Lung (tissue), 17 donors: ENCODE measurements at places on chromosomes 6 and 20.
A peak's percentile ranks its signal among the peaks of the same experiment; 100 is the strongest.

- no peak for DNase-seq
Observed at GRCh38 chr6:104017410-104018381, 842.0 kb downstream of the HACE1 start.

DNA sequence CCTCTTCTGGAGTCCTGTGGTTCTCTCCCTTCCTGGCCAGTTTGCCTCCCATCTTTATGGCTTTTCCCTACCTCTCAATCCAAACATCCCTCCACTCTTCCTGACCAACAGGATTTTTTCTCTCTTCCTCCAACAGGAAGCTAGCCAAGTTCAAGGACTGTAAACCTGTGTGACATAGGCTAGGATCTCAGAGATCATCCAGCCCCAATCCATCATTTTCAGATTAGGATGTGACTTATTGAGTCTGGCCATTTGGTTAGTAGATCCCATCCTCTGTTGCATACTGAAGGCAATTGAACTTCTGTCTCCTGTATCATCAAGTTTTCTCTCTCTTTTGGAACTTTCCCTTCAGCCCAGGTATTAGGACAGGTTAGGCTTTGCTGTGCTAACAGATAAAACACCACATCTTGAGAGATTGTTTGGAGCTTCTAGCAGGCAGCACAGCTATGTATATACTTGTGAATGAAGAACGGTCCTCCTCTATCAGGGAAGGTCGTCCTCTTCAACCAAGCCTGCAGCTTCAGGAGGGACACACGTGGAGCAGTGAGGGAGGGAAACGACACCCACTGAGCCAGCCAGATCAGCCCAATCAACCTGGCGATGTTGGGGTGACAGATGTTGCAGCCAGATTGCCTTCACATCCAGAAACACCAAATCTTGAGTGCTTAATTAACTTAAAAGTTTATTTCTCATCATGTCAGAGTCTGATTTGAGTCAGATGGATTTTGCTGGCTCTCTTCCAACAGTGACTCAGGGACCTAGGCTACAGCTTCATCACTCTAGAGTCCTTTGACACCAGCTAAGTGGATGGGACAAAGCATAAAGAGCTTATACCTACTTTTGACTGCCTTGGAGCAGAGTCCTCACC is 106.8 kb downstream of the GJA10 start:
- DNase-seq = no peak

- no peak for DNase-seq
Observed at GRCh38 chr6:5337573-5337972, 76.3 kb downstream of the FARS2 start.

GRCh38 chr6:159691963-159692287 is 1.1 kb downstream of the SOD2 start:
- peak; percentile 18 for DNase-seq

DNA sequence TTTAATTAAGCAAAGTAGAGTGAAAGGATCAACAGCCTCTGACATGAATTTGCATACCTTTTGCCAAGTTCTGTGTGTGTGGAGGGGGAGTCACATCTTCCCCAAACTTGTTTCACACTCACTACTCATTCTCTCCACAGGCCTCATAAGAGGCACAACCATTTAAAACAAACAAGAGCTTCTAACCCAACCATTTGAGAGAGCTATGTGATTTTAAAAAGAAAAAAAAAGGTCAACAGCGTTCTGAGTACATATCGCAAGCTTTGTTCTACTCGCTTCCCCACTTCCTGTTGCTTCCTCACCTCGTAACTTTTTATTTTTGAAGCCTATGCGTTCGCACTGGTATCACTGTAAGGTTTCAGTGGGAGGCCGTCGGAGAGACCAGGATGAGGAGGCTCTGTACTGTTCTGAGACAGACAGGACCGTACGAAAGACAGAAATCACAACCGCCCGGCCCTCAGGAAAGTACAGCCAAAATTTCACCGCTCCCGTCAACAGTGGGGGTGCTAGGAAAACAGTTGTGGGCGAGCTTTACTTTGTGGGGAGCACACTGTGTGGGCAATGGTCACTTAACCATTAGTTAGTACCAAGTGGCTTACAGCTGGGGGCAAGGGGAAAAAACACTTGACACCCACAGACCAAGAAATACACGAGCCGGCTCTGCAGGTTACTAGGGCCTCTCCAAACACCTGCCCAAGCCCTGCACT is 61.3 kb downstream of the TRERF1 start:
- no peak for DNase-seq

DNA sequence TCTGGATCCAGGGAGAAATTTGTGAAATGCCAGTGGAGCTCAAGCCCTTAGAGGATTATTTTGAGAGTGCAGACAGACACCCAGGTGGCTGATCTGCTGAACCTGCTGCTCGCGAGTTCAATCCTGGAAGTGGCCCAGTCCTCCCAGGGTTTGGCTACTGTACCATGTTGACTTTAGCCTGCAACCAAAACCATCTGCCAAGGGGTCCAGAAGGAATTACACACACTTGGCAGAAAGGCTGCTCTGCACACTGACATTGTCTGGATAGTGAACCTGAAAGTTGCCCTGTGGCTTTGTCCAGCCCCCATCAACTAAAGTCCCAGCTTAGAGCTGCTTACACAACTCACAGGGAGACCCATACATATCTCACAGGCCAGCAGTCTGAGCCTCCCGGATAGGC is 21.6 kb upstream of the PI3 start:
- DNase-seq = no peak

GRCh38 chr20:40146071-40146470 is 543.0 kb downstream of the MAFB start:
- no peak for DNase-seq

- peak; percentile 38 for DNase-seq
Observed at GRCh38 chr20:47304287-47304686, 52.2 kb downstream of the ZMYND8 start.

DNA sequence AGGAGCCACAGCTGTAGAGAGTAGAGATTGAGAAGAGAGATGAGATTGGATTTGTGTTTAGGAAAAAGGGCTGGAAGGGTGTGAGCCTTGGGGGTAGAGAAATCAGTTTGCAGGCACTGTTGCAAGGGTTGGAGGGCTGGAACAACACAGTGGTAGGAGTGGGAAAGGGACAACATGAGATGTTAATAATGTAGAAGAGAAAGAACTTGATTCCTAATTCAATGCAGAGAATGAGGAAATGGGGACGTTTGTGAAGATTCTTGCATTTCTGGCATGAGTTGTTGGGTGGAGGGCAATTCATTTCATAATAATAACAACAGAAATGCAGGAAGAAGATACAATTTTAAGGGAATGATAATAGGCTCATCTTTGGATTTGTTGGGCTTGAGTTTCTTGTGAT is 141.4 kb upstream of the TBX18 start:
- DNase-seq = no peak

DNA sequence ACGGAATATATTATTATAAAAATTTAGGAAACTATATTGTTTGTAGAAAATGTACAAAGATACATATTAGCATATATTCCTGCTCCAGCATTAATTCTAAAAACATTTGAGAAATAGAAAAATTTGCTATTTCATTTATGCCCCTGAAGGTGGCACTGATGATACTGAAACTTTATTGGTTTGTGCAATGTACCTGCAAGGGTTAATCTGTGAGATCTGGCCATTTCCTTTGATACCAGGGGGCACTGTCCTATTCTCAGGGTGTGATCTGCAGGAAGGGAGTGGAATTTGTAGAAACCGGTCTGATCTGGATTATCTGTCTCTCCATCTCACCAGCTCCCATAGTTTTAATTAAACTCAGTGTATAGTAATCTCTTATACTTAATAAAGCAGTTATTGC is 625.1 kb upstream of the IMPG1 start:
- DNase-seq = no peak

GRCh38 chr20:50029697-50030461 is 47.1 kb downstream of the SNAI1 start:
- no peak for DNase-seq

- no peak for DNase-seq
Observed at GRCh38 chr6:149845549-149845948, 18.6 kb downstream of the LRP11 start.

DNA sequence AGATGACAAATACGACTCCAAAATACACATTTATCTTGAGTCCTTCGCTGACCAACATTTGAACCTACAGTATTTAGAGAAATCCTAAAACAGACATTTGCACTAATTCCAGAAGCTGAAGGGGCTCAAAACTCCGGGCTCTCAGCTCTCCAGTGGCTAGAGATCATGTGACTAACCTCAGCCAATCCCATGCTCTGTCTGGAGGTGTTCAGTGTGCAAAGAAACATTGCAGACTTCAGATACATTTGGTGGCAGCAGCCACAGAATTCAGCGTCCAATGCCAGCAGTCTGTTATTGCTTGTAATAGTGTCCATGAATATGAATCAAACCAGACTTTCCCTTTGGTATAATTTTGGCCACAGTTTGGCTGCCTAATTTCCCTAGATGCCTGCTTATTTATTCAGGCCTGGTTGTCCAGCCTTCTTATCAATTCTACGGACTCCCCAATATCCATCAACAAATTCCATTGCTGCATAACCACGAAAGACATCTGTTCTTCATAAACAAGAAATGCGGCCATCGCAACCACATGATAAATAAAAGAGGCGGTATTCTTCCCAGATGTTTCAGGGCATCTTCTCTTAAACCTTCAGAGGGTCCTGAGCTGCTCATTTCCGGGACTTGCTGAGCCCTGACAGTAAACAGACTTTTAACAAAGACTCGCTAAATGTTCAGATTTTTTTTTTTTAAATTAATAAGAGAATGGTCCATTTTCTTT is 14.5 kb upstream of the CYP24A1 start:
- peak; percentile 30 for DNase-seq

GRCh38 chr6:55019591-55019990 is 154.7 kb upstream of the HCRTR2 start:
- DNase-seq = no peak

DNA sequence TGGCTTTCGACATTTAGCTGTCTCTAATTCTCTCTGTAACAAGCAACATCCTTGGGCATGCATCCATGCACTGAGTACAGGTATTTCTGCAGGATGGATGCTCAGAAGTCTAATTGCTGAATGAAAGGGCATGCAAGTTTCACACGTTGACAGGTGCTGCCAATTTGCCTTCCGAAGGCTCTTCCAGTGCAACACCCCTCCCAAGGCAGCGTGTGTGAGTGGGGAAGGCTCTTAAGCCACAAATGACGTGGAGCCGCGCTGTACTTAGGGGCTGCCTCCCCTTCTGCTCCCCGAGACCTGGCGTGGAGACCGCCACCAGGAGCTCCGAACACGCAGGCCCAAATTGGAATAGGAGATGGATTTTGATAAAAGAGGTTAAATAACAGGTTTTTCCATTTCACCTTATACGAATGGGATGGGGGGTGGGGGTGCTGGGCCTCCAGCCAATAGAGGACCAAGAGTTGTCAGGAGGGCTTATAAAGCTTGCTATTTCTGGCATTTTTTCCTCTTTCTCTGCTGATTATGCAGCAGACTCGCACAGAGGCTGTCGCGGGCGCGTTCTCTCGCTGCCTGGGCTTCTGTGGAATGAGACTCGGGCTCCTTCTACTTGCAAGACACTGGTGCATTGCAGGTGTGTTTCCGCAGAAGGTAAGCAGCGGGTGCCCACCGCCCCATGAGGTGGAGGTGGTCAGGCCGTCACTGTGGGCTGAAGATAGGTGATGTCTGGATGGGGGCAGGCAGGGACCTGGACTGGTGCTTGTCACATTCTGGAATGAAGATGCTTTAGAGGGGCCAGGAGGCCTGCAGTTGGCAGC is 30.9 kb downstream of the TOX2 start:
- DNase-seq = no peak
